ENCODE measurements at places on chromosomes 4 and X. TPM values are rescaled to one million over a fixed set of nuclear protein-coding genes. Genes with fewer than 3 reads are reported as not detected.

ZNF81 gene
- total RNA-seq: 13.3 TPM

RADX gene
- total RNA-seq: 13.4 TPM

ARMCX4 gene
- 13.2 TPM for total RNA-seq

PPARGC1A gene
- total RNA-seq: not detected

FAM133A gene
- total RNA-seq: not detected

MAMLD1 gene
- total RNA-seq: 0.31 TPM

LCORL gene
- total RNA-seq: 15.8 TPM

GCNA gene
- 12.1 TPM for total RNA-seq

IL2 gene
- not detected for total RNA-seq

SYP gene
- total RNA-seq: 0.58 TPM

NIPAL1 gene
- total RNA-seq: 2.5 TPM

SLC49A3 gene
- total RNA-seq: 2.0 TPM

PABPC5 gene
- total RNA-seq: not detected

LRPAP1 gene
- 82.0 TPM for total RNA-seq

MGARP gene
- total RNA-seq: 0.27 TPM

RNF212 gene
- 8.5 TPM for total RNA-seq

ADRA2C gene
- not detected for total RNA-seq

VCX3A gene
- not detected for total RNA-seq

AMOT gene
- total RNA-seq: 2.7 TPM

All from naive thymus-derived CD8-positive, alpha-beta T cell (primary cell).